Left lobe of liver (tissue), 2 donors: ENCODE measurements at places on chromosomes 6 and 20. TPM values are rescaled to one million over a fixed set of nuclear protein-coding genes. Genes with fewer than 3 reads are reported as not detected.

DNA sequence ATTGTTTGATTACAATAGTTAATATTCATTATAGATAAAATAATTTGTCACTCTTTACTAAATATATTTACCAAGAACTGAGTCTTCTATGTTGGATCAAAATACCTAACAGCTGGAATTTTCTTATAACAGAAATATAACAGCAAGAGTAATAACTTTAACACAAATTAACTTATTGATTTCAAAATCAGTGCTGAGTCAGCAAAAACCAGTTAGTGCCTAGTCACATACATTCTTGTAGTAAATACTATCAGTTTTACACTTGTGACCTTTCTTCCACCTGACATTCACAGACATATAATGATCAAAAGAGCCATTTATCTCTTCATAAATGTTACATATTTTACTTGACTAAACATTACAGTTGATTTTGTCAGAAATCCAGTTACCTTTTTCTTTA, 1141.4 kb upstream of the ADGRB3 start:
- no peak for DNase-seq

Gene SLPI
- total RNA-seq, result 147 TPM

DNA sequence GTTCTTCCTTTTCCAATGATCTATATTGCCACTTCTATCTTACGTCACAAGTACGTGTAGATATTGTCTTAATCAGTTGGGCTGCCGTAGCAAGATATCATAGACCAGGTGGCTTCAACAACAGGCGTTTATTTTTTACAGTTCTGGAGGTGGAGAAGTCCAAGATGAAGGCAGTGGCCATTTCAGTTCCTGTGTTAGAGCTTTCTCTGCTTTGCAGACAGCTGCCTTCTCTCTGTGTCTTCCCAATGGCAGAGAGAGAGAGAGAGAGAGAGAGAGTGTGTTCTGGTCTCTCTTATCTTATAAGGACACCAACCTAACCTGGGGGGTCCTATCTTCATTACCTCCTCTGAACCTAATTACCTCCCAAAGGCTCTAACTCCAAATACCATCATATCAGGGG, 8.3 kb downstream of the HSF2 start:
- no peak for DNase-seq

Gene THBD
- total RNA-seq, result 2.2 TPM

Gene MLIP
- total RNA-seq, result 18.4 TPM

- no peak for DNase-seq
Measured at GRCh38 chr20:25227317-25227831, 20.5 kb upstream of the PYGB start.

- DNase-seq, result no peak
Measured at GRCh38 chr6:144294016-144294415, 8.9 kb downstream of the UTRN start.

GRCh38 chr20:63210011-63210605, 5.8 kb downstream of the YTHDF1 start:
- DNase-seq, result no peak

DNA sequence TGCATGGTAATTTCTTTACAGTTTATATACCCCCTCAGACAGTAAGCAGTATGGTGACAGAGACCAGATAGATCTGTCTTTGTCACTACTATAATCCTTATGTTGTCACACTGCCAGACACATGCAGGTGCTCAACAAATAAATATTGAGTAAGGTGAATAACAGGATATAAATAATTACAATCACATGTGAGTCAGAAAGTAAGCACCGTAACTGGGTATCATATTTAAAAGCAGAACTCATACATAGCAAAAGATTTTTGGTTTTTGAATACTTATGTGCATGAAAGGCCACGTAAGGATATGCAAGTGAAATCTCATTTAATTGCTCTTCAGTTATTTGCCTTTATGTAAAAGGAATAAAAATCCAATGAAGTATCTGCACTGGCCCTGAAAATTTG, 17.4 kb downstream of the CNBD2 start:
- no peak for DNase-seq

GRCh38 chr6:31441365-31442267, 38.2 kb downstream of the MICA start:
- peak; percentile 75 for DNase-seq

DNA sequence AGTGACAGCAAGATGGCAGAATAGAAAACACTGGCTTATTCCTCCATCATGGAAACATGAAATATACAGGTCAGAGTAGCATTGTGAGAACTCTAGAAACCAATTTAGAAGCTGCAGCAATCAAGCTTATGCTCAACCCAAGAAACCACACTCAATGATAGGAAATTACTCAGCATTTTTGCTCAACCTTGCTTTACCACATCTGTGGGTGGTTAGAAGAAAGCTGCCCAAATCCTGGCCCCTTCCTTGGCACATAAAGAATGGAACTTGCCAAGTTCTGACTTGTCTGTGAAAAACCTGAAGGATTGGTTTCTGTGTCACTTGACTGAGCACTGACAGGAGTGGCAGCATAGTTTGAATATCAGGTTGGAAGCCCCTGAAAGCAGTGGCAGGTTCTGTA, 108.0 kb upstream of the MOCS1 start:
- no peak for DNase-seq

Gene KCNB1
- total RNA-seq, result 6.5 TPM

- no peak for DNase-seq
Measured at GRCh38 chr6:7773322-7773721, 47.4 kb downstream of the BMP6 start.

DNA sequence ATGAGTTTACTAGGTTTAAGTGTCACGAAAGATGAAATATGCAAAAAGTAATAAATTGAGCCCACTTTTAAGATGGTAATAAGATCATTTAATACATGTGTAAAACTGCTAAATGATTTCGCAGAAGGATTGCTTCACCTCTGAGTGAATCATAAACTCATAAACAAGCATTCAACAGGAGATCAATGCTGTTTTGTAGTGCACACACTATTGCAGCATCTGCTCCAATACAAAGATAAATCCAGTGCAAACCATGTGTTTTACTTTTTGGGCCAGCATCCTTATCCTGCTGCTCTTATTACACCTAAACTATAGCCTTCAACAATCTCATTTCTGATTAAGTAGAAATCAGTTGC, 400.1 kb downstream of the NKAIN2 start:
- DNase-seq, result no peak

Gene TRDN
- total RNA-seq, result not detected

GRCh38 chr6:44407951-44408670, 20.6 kb downstream of the CDC5L start:
- no peak for DNase-seq

DNA sequence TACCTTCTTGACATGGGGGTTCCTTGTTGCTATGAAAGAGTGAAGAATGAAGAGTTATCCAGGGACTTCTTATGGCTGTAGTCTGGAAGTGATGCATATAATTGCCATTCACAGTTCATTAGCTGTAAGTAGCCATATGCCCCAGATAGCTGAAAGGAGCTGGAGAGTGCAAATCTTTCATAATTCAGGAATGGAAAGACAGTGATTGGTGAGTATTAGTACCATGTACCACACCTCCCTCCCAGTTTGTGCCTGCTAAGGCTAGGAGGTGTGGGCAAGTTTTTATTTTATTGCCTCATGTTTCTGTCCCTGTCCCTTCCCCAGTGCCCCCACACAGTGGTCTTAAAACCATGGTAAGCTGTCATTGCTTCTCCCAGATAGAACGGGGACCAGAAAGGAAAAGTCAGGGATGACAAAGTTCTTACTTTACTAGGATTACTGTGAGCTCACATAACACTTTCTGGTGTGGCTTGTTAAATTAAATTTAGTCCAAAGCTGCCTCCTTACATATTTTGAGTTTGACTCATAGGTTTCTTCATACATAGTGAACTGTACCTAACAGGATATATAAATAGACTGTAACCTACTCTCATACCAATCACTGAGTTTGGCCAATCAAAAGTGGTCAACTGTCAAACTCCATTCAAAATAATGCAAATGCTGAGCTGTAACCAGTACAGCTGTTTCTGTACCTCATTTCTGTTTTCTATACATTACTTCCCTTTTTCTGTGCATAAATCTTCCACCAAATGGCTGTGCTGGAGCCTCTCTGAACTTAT, 119.4 kb downstream of the RFPL4B start:
- DNase-seq, result no peak

Gene WFDC12
- total RNA-seq, result not detected
